ENCODE measurements at places on chromosomes 1 and 21.

- no peaks in the 10 kb centered on the region for H3K27me3 ChIP-seq
- H3K27ac ChIP-seq = no peak overlapping the region
These were observed 14.8 kb upstream of the DIP2A start for GRCh38 chr21:46443910-46444309.

DNA sequence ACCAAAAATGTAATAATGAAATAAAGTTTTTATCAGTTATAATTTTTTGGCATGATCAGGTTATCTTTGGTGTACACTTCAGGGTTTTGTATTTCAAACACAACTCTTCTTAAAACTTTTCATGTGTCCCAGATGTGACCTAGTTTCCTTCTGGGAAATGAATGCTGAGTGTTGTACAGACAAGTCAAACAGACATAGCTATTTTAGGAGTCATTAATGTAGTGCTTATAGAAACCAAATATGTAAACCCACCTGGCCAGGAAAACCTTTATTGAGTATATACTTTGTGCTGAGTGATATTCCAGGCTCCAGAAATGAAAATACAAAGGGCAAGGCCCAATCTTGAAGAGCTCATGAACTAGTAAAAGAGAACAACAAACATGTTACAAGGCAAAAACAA, 25.9 kb upstream of the HOOK1 start:
- no peaks in the 10 kb centered on the region for H3K27me3 ChIP-seq
- H3K27ac ChIP-seq = no peak overlapping the region
- no peak for DNase-seq
- H3K4me1 ChIP-seq = no peaks in the 10 kb centered on the region

DNA sequence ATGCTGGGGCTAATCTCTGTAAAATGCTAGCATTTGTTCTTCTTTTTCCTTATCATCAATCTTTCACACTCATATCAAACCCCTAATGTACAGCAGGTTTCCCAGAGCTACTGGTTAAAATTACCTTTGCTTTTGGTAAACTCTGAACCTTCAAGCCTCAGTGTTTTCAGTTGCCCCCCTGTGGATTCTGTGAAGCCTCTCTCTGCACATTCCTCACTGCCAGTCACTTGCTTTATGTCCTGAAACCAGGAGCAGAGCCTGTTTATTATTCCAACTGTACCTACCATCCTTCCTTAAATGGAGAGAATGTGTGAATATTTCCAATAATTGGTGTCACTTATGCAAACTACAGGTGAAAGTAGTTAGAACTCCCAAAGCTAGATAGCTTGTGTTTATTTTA, 134.2 kb downstream of the NEK7 start:
- peaks cover 2% of the 10 kb centered on the region for H3K36me3 ChIP-seq
- no peak overlapping the region for H3K27ac ChIP-seq
- no peaks in the 10 kb centered on the region for H3K4me1 ChIP-seq
- no peaks in the 10 kb centered on the region for H3K27me3 ChIP-seq
- no peak overlapping the region for H3K4me3 ChIP-seq

GRCh38 chr1:101301446-101302057, 64.7 kb downstream of the S1PR1 start:
- DNase-seq = no peak
- H3K27ac ChIP-seq = no peak overlapping the region
- H3K4me1 ChIP-seq = peaks cover 16% of the 10 kb centered on the region
- no peak overlapping the region for H3K4me3 ChIP-seq

DNA sequence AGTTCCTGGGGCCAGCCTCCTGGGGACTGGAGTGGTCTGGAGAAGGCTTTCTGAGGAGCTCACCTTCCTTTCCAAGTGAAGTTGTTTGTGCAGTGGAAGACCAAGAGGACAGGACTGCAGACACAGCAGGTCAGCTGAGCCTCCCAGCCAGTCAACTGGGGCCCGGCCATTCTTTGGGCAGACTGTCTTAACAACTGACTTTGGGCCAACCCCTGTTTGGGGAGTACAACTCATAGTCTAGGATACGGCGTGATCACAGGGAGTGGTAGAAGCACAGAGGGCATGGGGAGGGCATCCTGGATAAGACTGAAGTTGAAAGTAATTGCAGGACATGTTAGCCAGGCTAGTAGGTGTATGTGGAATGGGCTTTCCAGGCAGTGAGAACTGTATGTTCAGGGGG, 50.3 kb downstream of the PGM1 start:
- H3K4me3 ChIP-seq = no peak overlapping the region
- DNase-seq = no peak
- no peak overlapping the region for H3K27ac ChIP-seq
- H3K36me3 ChIP-seq = peaks cover 2% of the 10 kb centered on the region
- H3K27me3 ChIP-seq = no peaks in the 10 kb centered on the region

DNA sequence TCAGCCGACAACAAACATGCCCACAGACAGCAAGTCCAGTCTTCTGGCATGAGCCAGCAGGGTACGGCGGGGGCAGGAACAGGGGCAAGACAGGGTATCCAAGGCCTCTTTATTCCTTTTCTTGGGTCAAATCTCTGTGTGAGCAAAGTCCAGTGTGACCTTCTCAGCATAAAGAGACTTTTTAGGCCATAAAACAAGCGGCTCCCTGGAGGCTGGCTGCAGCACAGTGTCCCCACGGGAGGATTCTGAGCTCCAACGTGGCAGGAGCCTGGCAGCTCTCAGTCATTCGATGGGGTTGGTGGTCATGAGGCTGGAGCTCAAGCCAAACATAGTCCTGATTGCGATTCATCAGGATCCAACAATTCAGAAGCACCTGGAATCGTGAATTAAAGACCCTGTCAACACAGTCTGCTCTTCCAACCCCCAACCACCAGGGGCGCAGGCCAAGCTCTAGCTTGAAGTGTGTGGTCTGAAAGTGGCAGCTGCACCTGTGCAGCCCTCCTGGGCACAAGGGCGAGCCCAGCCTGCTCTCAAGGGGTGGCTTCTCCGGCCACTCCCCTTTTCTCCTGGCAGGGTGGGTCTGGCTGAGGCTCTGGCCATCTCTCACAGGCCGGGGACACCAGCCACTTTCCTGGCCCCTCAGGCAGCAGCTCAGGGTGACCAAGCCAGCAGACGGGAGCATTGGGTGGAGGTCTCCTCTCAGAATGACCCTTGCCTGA, 62.1 kb downstream of the SLC66A1 start:
- H3K27me3 ChIP-seq = no peaks in the 10 kb centered on the region
- peaks cover 65% of the 10 kb centered on the region for H3K36me3 ChIP-seq
- no peak for DNase-seq
- no peak overlapping the region for H3K4me3 ChIP-seq

DNA sequence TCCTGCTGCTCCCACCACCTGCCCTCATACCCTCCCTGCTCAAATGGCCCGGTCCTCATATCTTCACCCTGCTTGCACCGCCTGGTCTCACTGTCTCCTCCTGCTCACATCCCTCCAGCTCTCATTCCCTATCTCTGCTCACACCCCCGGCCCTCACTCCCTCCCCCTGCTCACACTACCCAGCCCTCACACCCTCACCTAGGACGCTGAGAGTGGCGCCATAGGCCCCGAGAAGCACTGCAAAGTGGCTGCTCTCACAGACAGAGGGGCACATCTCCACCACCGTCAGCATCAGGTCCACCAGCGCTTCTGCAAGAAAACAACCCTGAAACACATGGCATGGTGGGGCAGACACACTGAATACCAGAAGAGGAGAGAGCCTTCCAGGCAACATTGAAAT, 38.6 kb downstream of the MRAP start:
- no peak overlapping the region for H3K27ac ChIP-seq
- H3K4me1 ChIP-seq = no peaks in the 10 kb centered on the region
- peaks cover 57% of the 10 kb centered on the region for H3K36me3 ChIP-seq
- no peak overlapping the region for H3K4me3 ChIP-seq
- DNase-seq = no peak

- H3K4me1 ChIP-seq = no peaks in the 10 kb centered on the region
- peak overlapping the region; percentile 51 for H3K27ac ChIP-seq
- no peak overlapping the region for H3K4me3 ChIP-seq
- H3K27me3 ChIP-seq = peaks cover 15% of the 10 kb centered on the region
These were observed 1.9 kb upstream of the MYOC start for GRCh38 chr1:171654201-171654941.

DNA sequence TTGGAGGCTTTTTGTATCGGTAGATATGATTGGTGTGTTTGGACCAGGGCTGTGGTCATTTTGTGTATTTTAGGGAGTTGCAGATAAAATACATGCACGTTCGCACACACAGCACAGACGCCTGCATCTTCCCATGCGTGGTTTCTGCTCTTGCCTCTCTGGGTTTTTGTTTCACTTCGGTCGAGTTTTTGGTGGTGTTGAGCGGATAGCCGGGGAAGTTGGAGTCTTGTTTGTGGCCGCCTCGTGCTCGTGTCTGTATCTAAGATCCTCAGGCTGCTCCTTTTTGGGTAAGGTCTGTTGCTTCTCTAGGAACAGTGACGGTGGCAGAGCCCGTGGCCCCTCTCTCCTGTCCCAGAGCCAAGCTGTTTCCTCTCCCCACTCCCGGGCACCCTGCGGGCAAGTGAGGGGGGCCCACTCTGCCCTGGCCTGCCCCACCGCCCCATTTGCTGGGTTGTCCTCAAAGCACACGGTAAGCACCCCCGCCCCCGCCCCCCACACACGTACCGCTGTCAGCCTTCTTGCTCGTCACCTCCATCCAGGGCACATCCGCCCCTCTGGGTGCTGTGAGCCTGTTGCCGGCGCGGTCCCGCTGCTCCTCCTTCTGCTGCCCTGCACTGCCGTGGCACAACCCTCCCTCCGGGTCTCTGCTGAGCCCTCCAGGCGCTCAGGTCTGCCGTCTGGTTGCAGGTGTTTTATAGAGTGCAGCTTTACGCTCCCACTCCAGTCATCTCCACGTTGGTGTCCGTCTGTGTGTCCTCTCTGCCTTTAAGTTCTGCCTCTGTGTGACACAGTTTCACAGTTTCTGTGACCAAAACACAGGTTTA, 51.9 kb downstream of the AGPAT3 start:
- H3K4me3 ChIP-seq = peak overlapping the region; percentile 45
- H3K27me3 ChIP-seq = no peaks in the 10 kb centered on the region
- H3K27ac ChIP-seq = peak overlapping the region; percentile 69

DNA sequence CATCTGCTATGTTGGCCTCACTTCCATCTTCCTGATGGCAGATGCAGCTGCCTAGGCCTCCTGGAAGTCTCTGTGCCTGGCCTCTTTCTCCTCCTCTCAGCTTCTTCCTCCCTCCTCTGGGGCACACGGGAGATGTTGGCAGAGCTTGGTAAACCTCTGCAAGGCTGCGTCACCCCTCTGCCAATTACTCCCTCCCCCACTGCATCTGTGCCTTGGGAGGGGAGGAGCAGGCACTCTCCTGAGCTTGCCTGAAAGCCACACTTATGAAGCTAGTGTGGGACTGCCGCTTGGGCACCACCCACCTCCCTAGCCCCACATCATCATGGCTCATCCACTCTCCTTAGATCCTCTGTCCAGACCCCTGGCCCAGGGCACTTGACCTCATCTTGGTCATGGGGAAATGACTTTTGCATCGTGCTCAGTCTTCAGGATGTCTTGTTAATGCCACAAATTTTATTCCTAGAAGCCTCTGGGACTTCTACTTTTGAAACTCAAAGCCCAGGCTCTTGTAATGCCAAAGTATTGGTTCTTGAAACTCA, 7.3 kb upstream of the TMEM51 start:
- no peaks in the 10 kb centered on the region for H3K36me3 ChIP-seq
- peaks cover 3% of the 10 kb centered on the region for H3K4me1 ChIP-seq
- no peak overlapping the region for H3K27ac ChIP-seq
- no peak for DNase-seq

- no peaks in the 10 kb centered on the region for H3K4me1 ChIP-seq
- H3K36me3 ChIP-seq = no peaks in the 10 kb centered on the region
- H3K27ac ChIP-seq = no peak overlapping the region
- H3K4me3 ChIP-seq = no peak overlapping the region
These were observed 24.1 kb upstream of the ARHGEF11 start for GRCh38 chr1:157069601-157070000.

GRCh38 chr1:241934201-241934848, 23.2 kb upstream of the BECN2 start:
- H3K36me3 ChIP-seq = no peaks in the 10 kb centered on the region
- H3K4me3 ChIP-seq = no peak overlapping the region
- H3K27ac ChIP-seq = no peak overlapping the region
- no peak for DNase-seq

GRCh38 chr1:164726235-164726634, 167.3 kb downstream of the PBX1 start:
- no peak overlapping the region for H3K4me3 ChIP-seq
- DNase-seq = no peak

GRCh38 chr1:221470000-221470698, 271.7 kb downstream of the DUSP10 start:
- H3K4me1 ChIP-seq = no peaks in the 10 kb centered on the region
- no peak overlapping the region for H3K4me3 ChIP-seq
- H3K36me3 ChIP-seq = no peaks in the 10 kb centered on the region
- H3K27me3 ChIP-seq = no peaks in the 10 kb centered on the region
- no peak overlapping the region for H3K27ac ChIP-seq
- no peak for DNase-seq

DNA sequence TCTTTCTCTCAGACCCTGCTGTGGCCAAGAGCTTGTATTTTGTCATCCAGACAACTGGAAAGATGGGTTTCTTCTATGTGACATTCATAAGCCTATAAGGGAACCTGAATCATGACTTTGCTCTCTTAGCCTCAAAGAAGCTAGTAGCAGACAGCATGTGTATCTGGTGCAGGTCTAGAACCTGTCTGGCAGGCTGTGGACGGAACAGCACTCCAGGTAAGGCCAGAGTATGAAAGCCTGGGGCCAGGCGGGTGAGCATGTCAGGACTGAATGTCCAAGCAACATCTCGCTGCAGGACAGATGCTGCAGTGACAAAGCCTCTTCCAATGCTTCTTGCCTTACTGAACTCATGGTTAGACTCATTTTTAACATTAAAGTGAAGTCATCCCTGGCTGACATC, 32.8 kb downstream of the AKNAD1 start:
- H3K27ac ChIP-seq = no peak overlapping the region
- H3K4me3 ChIP-seq = no peak overlapping the region
- H3K27me3 ChIP-seq = no peaks in the 10 kb centered on the region
- H3K4me1 ChIP-seq = no peaks in the 10 kb centered on the region

DNA sequence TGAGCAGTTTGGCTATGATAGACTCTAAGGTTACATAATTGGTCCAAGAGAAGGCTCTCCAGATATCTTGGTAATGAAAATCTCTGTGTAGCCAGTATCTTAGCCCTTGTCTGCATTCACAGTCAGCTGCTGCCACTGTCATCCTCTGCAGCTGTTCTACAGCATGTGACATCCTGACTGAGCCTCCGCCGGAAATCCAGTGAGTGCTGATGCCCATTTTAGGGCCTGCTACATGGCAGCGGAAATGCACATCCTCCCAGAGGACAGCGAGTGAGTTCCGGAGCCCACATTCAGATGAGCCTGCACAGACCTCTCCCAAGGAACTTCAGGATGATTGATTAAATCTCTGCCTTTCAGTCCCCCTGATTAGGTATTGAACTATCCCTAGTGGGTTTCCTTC, 237.1 kb downstream of the HHIPL2 start:
- peak; percentile 57 for DNase-seq
- H3K4me3 ChIP-seq = no peak overlapping the region
- no peaks in the 10 kb centered on the region for H3K4me1 ChIP-seq
- H3K27me3 ChIP-seq = no peaks in the 10 kb centered on the region

DNA sequence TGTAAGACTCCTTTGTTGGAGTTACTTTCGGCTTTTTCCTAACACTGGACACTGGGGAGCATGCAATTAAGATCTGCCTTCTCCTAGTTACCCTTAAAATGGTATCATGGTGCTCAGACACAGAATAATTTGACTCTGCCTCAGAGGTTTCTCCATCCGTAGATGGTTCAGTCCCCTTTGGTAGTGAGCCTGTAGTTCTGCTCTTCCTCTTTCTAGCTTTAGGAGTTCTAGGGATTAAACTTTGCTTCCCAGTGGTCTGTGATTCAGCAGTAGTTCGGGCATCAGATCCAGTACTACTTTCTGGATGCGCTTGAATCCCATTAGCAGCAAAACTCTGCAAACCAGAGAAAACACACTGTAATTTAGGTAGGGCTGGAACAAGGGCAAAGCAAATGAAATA, 1.5 kb downstream of the DNTTIP2 start:
- no peaks in the 10 kb centered on the region for H3K27me3 ChIP-seq
- no peak overlapping the region for H3K4me3 ChIP-seq
- H3K4me1 ChIP-seq = peaks cover 8% of the 10 kb centered on the region
- no peak for DNase-seq
- no peak overlapping the region for H3K27ac ChIP-seq

Data from thymus (tissue), 14 donors.